ENCODE measurements at places on chromosomes 1 and 21.

DNA sequence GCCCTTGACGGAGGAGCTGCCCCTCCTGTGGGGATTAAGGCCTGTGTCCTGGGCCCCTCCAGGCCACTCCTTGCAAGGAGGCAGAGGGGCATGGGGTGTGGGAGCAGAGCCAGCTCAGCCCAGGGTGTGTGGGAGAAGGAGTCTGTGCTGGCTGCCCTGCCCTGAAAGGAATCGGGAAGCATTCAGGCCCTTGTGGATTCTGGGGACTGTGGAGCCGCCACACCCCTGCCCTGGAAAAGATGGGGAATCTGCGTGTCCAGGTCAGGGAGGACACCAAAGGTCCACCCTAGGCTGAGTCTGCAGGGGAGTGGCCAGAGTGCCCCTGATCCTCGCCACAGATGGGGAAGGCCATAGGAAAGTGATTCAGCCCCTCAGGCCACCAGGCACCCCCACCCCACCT, 16.5 kb upstream of the PRDM16 start:
- DNase-seq: no peak

GRCh38 chr1:186144505-186144904, 230.5 kb downstream of the TPR start:
- no peak for DNase-seq

DNA sequence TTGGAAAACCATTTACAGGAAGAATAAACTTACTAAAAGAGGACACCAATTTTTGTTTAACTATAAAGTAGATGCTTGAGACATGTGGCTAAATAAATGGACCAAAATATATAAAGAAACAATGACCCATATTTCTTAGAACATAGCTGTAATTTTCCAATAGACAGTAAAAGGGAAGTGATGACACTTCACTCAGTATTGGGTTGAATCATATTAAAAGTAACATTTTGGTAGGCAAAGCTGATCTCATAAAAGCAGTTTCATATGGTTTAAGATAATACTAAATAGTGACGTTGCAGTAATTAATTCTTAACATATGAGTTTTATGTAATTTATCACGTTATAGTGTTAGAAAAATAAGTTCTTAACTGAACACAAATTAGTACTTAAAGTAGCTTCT, 308.9 kb upstream of the RUNX1 start:
- DNase-seq: no peak

DNA sequence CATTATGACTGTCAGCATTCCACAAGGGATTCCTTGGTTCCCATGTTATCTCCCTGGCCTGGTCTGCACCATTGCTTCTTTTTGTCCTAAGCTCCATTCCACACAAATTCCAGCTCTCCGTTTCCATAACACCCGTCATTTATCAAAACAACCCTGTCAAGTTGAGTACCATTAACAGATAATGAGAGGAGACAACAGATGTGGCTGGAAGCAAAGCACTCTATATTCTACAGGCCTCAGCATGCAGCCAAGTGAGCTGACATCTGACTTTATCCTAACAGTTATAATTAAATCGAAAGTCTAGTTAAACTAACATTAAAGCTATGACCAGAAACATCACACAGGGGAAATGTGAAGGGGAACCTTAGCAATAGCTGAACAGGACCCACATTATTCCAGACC, 110.4 kb downstream of the RERE start:
- no peak for DNase-seq

- DNase-seq: no peak
Observed at GRCh38 chr1:15056515-15057285, 96.8 kb upstream of the TMEM51 start.

GRCh38 chr1:169326261-169326955, 41.2 kb downstream of the NME7 start:
- DNase-seq: no peak

DNA sequence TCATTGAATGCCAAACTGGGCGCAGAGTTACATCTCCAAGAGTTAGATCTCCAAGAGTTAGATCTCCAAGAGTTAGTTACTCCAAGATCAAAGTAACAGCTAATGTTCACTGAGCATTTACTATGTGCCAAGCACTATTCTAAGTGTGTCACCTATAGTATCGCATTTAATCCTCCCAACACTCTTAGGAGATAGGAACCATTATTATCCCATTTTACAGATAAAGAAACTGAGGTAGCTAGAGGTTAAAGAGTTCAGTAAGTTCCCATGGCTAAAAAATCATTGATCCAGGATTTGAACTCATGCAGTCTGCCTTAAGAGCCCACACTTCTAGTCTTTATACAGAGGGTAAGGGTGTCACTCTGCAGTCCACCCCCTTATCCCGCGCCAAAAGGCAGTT, 1.5 kb upstream of the NAV1 start:
- DNase-seq: no peak

GRCh38 chr1:231693361-231694074, 66.9 kb downstream of the DISC1 start:
- no peak for DNase-seq

DNA sequence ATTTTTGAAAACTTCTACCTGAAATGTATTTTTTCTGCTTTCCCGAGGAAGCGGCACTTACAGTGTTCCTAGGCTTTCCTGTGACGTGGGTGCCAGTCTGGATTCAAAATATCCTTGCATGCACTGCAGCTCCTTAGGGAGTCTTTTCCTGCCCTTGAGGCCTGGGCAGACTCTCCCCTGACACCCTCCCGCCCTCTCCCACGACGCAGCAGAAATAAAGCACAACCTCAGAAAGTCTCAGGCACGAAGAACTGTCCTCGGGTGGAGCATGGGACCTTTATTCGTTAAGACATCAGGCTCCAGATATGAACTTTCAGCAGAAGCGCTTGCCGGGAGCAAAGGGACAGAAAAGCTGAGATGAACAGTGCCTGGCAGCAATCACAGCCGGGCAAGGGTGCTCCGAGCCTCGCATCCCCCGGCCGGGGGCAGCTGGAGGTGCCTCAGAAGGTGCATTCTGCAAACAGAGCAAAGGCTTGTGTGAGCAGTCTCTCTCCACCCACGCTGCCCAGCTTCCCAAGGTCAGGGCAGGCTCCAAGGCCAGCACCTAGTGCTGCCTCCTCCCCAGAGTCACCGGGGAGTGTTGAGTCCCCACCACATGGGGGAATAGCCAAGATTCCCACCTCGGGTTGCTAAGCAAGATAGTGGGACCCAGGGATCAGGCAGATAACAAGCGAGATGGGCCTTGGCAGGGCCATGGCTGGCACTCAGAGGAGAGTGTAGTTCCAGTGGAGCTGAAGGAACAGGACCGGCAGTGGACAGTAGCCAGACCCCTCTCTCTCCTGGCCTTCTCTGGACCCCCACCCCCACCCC, 3.2 kb downstream of the TFF3 start:
- DNase-seq: no peak

GRCh38 chr21:41752231-41752681, 14.6 kb downstream of the RIPK4 start:
- no peak for DNase-seq

DNA sequence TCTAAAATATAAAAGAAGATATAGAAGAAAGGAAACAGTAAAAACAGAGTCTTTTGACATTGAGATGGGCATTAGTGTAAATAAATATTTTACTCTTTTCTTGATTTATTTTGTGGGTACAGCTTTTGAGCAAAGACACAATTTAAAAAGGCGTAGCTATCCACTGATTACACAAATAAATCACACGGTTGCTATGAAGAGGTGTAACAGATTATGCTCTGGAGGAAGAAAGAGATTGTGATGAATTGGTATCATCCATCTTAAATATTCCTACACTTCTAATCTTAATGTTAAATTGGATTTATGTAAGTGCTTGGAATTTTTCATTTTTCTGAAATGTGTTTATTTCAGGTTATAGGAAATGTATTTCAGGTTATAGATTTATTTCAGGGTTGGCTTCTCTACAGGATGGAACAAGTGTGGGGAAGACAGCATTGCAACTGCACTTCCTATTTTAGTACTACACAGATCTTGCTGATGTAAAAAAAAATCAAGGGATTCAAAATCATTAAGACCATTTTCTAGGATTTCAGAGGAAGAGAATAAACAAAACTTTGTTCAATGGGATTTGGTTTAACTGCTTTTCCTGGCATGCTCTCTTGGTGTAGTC, 15.3 kb downstream of the XCL1 start:
- DNase-seq: no peak

DNA sequence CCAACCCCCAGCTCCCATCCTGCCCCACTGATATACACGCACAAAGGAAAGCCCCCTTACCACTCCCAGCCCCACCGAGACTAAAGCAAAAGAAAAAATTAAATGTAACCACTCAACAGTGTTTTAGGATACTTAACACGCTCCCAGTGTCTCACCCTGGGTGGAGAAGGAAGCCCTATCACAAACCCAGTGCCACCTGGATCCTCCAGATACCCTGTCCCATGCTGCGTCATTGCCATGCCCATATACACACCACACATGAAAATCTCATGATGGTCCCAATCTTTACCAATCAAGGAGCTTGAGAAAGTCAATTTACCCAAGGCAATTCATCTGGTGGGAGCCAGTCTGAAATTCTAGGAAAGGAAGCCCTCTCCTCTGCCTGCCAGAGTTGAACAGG, 11.2 kb downstream of the KIAA1614 start:
- DNase-seq: no peak

DNA sequence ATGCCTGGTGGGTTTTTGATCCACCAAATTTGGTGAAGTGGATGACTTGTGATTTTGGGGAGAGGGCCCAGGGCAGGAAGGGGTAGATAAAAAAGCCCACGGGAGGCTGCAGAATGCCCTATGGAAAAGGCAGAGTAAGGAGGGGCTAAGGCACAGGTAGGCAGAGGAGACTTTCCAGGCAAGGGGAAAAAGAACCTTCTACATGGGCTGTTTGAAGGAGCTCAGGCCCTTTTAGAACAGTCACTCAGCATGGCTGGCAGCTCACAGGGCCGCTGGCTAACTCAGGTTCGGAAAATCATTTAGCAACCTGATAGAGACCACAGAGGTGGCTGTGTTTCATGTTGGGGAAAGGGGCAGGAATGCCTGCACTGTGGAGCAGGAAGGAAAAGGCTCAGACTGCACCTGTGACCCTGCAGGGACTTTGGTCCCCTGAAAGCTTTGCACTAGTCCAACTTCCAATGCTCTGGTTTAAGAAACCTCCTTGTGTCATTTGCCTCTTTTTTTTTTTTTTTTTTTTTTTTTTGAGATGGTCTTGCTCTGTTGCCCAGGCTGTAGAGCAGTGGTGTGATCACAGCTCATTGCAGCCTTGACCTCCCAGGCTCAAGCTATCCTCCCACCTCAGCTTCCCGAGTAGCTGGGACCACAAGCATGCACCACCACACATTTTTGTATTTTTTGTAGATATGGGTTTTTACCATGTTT, 58.5 kb upstream of the ENAH start:
- DNase-seq: no peak

- no peak for DNase-seq
Observed at GRCh38 chr1:5770981-5771765, 221.1 kb downstream of the NPHP4 start.

DNA sequence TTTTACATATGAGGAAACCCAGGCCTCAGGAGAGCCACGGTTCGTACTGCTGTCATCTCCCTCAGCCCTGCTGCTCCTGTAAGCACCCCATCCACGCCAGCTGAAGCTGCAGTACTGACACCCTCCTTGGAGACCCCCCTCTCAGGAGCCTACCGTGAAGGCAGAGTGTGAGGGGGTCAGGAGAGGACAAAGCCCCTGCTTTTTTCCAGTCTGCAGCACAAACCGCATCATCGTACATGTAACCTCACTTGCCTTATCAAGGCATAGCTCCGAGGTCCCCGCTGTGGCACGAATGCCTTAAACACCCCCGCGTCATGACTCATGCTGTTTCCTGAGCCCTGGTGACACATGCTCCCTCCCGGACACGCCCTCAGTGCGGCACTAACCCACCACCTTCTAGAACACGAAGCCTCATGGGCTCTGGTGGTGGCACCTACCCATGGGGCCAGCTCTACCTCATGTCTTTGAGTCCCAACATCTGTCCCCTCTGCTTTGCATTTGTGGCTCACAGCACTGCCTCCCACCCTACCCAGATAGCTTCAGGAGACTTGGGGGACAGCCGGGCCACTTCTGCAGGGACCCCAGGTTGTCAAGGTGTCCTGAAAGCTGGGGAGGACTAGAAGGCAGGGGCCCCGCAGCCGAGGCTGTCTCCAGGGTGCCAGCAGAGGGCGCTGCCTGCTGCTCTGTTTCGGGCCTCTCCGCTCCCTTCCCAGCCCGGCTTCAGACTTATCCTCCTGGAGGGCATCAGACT, 4.9 kb downstream of the SH3BGRL3 start:
- peak; percentile 98 for DNase-seq

- DNase-seq: no peak
Observed at GRCh38 chr1:222919478-222919865, 104.6 kb downstream of the DISP1 start.

- no peak for DNase-seq
Observed at GRCh38 chr21:39079617-39080016, 103.6 kb downstream of the PSMG1 start.

GRCh38 chr21:14376854-14377253, 6.1 kb downstream of the HSPA13 start:
- DNase-seq: no peak

GRCh38 chr1:109932679-109933078, 22.0 kb downstream of the CSF1 start:
- DNase-seq: no peak

GRCh38 chr1:57272150-57272549, 151.7 kb downstream of the DAB1 start:
- no peak for DNase-seq

DNA sequence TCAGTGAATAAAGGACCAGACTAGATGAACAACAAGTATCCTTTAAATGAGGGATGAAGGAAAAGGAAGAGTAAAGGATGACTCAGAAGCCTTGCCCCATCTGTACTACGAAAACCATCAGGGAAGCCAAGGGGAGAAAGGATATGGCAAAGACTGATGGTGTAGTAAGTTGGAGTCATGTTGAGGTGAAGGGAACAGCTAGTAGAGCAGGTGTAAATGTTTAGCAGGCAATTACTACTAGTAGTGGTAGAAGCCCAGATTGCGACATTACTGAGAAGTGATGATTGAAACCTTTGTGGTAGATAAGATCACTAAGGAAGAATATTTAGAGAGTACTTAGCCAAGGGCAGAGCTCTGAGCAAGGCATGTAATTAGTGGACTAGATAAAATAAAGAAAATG, 84.0 kb downstream of the PHTF1 start:
- DNase-seq: no peak

DNA sequence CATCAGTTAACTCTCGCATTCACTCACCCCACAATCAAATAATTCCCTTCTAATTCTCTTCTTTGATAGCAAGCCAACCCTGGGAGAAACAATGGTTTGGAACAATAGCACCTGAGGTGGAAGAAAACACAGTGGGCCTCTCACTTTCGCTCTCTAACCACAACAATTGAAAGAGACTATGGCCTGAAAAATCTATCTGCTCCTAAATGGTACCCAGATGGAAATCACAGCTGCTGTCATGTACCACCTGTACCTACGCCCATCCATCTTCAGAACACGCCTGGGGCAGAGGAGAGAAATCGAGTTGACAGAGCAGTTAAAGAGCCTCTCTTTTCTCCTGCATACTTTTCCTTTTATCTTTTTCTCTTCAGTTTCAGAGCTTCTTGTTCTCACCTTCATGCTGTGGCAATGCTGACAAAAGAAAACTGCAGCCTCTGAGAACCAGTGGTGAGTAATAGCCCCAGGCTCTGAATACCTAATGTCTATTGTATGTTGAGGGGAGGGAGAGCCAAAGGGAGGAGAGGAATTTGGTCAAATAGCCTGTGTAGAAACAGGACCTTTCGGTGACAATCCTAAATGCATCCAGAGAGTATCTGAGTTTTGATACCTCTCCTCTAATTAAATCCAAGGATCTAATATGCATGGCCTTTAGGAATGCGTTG, 57.7 kb downstream of the ZC3H11B start:
- DNase-seq: no peak

Measured in activated CD4-positive, alpha-beta T cell treated with anti-CD3 and anti-CD28 coated beads for 48 hours (primary cell).